Suppressor macrophage treated with lipopolysaccharide for 1 hour (primary cell): ENCODE measurements at places on chromosomes 3 and 15.
A peak's percentile ranks its signal among the peaks of the same experiment; 100 is the strongest.

- peak; percentile 79 for DNase-seq
Measured at GRCh38 chr15:63221346-63221745, 31.9 kb downstream of the RAB8B start.

GRCh38 chr3:50323092-50323600 is 601 bp upstream of the HYAL2 start:
- peak; percentile 73 for DNase-seq

DNA sequence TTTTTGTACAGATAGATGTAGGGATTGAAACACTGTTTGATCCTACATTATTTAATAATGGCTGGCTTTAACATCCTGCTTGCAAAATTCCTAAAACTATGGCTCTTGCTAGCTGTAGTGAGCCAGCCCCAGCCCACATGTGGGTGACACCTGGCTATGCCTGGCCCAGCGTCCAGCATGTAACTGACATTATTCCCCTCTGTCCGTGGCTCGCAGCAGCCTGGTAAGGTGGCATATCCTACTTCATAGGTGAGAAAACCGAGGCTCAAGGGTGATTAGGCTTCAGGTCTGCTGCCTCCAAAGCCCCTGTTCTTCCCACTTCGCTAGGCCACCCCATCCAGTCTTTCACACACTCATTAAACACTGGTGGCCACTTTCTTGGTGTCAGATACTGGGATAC is 1.6 kb downstream of the CALML4 start:
- no peak for DNase-seq

DNA sequence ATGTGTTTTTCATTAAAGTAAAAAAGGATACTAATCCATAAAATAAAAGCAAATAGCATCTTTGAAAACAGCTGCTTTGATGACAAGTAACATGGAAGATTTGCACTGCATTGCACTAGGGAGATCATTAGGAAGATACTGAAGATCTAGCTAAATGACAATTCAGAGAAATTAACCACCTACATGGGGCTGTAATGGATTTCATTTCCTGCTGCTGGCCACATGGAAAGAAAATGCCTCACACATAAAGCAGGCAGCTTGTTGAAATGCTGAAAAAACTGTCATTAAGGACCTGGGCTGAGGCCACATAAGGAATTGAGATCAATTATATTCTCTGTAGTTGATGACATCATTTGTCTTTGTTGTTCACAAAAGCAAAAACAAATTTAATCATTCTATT is 94.1 kb downstream of the PYDC2 start:
- DNase-seq: no peak

DNA sequence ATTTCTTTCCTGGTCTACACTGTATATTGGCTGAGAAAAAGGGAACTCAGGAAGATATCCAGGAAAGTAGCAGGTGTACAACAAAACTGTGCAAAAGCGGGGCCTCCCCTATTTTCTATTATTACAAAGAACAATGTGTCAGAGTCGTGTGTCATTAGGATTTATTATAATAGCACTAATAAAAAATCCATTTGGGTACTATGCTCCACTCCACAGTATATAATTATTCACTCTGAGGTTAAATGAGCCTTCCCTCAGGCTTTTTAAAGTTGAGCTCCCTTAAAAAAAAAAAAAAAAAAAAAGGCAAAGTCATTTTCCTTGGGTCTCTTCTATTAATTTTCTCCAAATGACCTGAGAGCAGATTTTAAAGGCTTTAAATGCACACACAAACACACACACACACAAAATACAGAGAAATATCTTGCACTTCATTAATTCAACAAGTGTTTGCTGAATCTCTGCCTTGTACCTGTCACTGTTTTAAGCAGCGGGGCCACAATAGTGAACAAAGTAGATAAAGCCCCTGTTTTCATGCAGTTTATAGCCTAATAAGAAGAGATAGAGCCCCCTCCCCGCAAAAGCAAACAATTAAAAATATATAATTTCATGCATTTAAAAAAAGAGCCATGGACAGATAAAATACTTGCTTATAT is 1.3 kb upstream of the DPP8 start:
- DNase-seq: no peak

DNA sequence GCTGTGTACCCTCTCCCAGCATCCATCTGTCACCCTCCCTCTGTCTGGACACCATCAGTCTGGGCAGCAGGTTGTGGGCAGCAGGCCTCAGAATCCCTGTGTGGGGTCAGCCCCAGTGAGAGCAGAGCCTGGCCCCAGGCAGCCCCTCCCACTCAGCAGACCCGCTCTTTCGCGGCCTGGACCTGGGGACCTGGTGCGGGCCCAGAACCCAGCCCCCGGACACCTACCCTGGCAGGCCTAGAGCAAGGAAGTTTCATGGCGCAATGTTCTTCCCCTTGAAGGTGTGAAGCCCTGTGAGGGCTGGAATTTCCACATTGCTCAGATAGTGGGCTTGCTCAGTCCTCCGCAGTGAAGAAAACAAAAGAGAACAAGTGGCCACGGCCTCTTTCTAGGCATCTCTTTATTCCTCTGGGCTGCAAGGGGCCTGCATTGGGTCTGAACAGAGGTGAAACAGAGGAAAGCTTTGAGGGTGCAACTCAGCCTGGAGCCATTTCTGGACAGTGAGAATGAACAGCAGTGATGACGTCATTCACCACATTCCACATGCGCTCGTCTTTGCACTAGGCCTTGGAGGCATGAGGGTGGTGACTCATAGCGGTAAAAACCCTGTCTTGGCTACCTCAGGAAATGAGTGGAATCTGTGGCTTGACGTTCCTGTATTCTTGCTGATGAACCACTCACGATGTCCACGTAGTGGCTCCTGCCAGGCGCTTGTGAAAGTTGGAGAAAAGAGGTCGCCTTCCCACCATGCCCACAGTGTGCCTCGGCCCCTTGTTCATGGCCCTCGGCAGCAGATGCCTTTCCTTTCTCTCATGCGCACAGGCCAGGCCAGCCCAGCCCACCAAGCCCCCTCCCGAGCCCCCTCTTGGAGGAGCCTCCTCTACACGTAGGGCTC is 66.1 kb downstream of the SLC30A4 start:
- DNase-seq: peak; percentile 98

DNA sequence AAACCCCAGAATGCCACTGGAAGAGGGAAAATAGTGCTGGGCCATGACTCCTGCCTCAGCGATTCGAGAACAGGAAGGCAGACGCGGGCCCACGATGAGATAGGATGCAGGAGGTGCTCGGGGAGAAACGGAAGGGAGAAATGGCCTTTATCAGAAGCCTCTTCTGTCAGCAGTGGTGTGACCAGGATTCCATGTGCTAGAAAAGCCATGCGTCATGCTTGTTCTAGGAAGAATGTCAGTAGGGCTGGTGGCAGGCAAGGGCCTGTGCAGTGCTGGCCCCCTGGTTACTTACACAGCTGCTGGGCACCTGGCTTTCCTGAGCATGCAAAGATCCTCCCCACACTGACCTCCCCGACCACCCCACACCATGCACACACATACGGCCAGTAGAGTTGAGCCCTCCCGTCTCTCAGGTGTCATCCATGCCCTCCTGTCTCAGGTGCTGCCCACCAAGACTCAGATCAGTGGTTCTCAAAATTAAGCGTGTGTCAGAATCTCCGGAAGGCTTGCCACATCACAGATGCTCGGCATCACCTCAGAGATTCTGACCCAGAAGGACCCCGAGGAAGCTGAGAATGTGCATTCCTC is 106.7 kb downstream of the ADAMTS17 start:
- no peak for DNase-seq

- no peak for DNase-seq
Measured at GRCh38 chr3:41029356-41029755, 169.9 kb upstream of the CTNNB1 start.

DNA sequence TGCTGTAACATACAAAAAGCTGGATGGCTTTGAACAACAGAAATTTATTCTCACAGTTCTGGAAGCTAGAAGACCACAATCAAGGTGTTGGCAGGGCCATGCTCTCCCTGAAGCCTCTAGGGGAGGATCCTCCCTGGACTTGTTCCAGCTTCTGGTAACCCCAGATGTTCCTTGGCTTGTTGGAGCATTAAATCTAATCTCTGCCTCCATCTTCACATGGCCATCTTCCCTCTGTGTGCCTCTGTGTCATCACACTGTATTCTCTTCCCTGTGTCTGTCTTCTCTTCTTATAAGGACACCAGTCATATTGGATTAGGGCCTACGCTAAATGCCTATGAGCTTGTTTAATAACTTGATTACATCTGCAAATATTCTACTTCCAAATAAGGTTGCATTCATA is 109.5 kb downstream of the STAG1 start:
- DNase-seq: no peak

DNA sequence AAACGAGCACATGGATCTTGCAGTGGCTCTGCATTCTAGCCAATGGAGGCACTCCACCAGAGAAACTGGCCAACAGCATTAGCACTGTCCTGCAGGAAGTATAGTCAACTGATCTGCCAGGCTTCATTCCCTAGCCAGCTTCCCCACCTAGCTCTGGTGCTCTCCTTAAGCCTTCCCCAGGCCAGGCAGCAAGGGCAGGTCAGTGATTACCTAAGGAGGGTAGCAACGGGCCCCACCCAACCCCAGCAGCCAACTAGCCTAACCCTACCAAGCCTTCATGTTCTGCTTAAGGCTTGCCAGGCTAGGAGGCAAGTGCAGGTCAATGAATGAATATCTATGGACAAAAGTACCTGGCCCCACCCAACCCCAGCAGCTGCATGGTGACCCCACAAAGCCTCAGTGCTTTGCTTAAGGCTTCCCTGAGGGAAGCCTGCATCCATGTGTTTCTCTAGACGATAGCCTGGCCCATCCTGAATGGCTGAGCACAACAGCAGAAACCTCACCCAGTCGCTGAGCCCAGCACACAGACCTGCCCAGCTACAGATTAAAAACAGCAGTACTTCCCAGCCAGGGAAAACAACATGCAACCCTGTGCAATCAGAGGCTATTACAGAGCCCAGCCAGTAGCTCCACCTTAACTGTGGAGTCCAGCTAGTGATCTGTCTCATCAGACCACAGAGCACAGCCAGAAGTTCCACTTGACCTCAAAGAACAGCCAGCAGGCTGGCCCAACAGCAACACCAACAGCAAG is 28.5 kb downstream of the THBS1 start:
- no peak for DNase-seq

- DNase-seq: no peak
Measured at GRCh38 chr3:42263354-42264346, 2.3 kb downstream of the CCK start.

DNA sequence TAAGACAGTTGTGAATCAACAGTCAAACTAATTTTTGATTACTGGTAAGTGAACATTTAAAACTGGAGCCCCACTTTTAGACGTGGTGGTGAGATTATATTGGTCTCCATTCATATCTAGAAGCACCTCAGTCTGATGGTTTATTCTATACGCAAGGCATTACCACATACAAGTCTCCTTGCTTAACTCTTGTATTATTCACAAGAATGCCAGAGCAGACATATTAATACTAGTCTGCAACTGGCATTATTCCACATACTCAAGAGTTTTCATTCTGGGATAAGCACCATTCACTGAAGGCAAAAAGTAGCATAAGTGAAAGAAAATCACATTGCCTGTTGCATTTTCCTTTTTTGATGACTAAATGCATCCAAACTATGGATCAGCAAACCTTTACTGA is 36.9 kb upstream of the MEIS2 start:
- no peak for DNase-seq

- DNase-seq: peak; percentile 61
Measured at GRCh38 chr3:41200669-41201021, 1.3 kb downstream of the CTNNB1 start.

GRCh38 chr3:188336178-188336577 is 182.2 kb downstream of the LPP start:
- no peak for DNase-seq

- no peak for DNase-seq
Measured at GRCh38 chr3:187136337-187136736, 3.0 kb downstream of the RPL39L start.

GRCh38 chr3:11130385-11130784 is 23.9 kb upstream of the HRH1 start:
- DNase-seq: no peak

GRCh38 chr3:9110802-9111201 is 138.6 kb downstream of the SRGAP3 start:
- no peak for DNase-seq

DNA sequence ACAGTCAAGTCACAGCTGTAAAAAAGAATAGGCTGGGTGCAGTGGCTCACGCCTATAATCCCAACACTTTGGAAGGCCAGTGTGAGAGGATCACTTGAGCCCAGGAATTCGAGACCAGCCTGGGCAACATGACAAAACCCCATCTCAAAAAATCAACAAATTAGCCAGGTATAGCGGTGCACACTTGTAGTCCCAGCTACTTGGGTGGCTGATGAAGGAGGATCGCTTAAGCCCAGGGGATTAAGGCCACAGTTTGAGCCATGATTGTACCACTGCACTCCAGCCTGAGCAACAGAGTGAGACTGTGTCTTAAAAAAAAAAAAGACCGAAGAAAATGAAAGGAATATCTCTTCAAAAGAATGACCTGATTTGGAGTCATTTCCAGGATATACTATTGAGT is 6.6 kb downstream of the HERC1 start:
- no peak for DNase-seq

DNA sequence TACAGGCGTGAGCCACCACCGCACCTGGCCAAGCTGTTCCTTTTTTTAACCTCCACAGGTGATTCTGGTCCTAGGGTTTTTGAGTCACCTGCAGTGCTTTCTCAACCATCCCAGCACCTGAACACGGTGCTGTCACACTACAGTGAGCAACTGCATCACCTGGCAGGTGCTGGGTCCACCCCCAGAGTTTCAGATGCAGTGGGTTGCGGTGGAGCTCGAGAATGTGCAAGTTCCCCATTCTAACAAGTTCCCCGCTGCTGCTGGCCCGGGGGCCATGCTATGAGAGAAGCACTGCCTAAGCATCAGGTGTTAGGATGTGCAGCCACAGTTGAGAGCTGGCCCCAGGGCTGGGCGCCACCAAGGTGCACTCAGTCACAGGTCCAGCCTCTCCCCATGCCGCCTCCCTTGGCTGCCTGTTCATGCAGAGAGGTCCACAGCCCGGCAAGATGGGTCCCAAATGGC is 18.0 kb downstream of the ISG20 start:
- DNase-seq: peak; percentile 20

GRCh38 chr3:82773207-82773606 is 1011.8 kb upstream of the GBE1 start:
- DNase-seq: no peak

DNA sequence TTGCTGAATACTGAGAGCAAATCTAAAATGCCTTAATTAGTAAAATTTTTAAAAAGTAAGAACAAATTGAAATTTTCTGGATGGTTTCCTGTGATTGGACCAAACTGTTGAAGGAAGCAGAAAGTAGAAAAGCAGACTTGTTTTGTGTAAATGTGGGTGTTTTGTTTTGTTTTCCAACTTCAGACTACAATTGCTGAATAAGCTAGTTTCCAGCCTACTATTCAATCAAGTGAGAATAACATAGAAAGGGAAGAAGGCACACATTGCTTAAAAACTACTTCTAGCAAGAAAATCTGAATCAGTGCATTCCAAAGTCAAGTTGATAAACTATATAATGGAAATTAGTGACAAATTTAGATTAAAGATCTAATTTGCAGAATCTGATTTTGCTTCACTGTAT is 519.3 kb downstream of the NLGN1 start:
- DNase-seq: no peak
